ENCODE measurements at places on chromosomes 12 and 14. TPM values are rescaled to one million over a fixed set of nuclear protein-coding genes. Genes with fewer than 3 reads are reported as not detected.

DNA sequence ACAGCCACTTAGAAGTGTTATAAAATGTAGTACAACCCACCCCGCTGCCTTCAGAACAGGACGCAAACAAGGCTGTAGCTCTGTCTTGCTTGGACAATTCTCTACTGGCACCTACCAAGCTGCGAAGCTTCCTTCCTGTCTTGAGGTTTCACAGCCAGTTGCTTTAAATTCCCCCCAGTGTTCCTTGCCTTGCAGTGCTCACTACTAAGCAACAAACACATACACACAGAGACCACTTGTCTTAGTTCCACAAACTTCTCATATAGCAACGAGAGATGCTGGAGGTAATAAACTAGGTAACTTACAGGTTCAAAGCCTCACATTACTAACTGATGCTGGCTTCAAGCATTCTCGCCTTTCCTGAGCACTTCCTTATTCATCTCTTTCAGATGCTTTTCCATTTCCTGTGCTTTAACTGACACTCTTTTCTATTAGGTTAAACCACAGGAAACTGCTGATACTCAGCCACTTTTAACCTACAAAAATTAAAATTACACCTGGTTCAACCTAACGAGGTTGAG, 91.5 kb upstream of the PTGDR start:
- no peak for DNase-seq

DNA sequence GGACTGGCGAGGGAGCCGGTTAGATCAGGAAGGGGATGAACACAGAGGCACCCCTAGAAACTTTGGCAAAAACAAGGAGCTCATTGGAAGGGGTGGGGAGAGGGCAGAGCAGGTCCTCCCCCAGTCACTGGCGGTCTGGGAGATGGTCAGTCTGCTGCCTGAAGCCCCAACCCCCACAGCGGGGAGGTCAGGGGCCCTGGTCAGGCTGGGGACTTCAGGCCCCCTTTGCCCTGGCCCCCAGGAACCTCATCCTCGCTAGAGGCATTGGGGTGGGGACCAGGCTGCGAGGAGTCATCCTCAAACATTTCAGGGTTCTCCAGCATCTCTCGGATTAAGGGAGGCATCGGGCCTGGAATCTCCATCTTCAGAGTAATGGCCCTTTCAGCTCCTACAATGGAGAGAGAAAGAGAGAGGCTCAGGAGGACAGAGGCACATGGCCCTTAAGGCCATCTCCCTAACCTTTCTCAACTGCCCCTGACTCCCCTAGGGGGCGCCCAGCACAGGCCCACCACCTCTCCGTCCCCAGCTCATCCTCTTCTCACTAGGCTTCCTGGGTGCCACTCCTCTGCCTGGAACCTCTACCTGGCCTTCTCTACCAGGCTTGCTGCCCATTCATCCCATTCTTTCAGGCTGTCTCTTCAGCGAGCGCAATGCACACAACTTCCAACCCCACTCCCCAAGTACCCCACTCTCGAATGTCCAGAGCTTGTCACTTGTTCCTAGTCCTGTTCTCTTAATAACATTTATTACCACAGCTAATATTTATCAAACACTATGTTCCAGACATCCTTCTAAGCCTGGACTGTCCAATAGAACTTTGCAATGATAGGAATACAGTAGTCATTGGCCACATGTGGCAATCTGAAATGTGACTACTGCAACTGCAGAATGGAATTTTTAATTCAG, 4.7 kb upstream of the ITGB7 start:
- no peak for DNase-seq

Gene COPZ1
- total RNA-seq = 66.9 TPM

- DNase-seq = no peak
Observed at GRCh38 chr12:62903151-62903550, 31.8 kb downstream of the PPM1H start.

- DNase-seq = peak; percentile 60
Observed at GRCh38 chr12:93591137-93591868, 18.8 kb downstream of the SOCS2 start.

GRCh38 chr12:28065374-28065773, 92.8 kb upstream of the PTHLH start:
- DNase-seq = no peak

Gene RIMBP2
- total RNA-seq = 5.3 TPM

GRCh38 chr14:71632440-71632946, 299.7 kb upstream of the RGS6 start:
- no peak for DNase-seq

Gene RAB35
- total RNA-seq = 32.9 TPM

Gene DPPA3
- total RNA-seq = not detected

GRCh38 chr14:75970989-75971388, 10.8 kb downstream of the TGFB3 start:
- DNase-seq = no peak
